ENCODE measurements at places on chromosomes 12 and 14. TPM values are rescaled to one million over a fixed set of nuclear protein-coding genes. Genes with fewer than 3 reads are reported as not detected.
A peak's percentile ranks its signal among the peaks of the same experiment; 100 is the strongest.

Gene KLRF1
- 0.76 TPM for polyA plus RNA-seq

DNA sequence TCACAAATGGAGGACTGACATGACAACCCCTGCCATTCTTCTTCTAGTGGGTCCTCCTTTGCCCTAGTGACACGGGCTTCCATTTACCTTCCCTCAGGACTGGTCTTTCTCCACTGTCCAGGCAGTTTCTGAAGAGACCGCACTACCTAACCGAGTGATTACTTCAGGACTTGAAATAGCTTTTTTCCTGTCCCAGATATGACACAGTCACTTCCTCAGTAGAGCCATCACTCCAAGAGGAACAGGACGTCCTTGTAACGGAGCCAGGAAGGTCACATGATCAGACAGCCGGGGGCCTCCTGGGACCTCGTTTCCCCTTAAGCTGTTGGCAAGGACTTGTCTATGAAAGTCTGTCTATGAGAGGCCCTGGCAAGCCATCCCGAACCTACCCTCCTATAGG, 62.3 kb downstream of the FOS start:
- DNase-seq: no peak

GRCh38 chr12:127254420-127254955, 1012.5 kb upstream of the TMEM132C start:
- no peak for DNase-seq

Gene UTP20
- polyA plus RNA-seq: 4.9 TPM

- DNase-seq: peak; percentile 92
Observed at GRCh38 chr14:98931911-98932310, 340.1 kb downstream of the BCL11B start.

DNA sequence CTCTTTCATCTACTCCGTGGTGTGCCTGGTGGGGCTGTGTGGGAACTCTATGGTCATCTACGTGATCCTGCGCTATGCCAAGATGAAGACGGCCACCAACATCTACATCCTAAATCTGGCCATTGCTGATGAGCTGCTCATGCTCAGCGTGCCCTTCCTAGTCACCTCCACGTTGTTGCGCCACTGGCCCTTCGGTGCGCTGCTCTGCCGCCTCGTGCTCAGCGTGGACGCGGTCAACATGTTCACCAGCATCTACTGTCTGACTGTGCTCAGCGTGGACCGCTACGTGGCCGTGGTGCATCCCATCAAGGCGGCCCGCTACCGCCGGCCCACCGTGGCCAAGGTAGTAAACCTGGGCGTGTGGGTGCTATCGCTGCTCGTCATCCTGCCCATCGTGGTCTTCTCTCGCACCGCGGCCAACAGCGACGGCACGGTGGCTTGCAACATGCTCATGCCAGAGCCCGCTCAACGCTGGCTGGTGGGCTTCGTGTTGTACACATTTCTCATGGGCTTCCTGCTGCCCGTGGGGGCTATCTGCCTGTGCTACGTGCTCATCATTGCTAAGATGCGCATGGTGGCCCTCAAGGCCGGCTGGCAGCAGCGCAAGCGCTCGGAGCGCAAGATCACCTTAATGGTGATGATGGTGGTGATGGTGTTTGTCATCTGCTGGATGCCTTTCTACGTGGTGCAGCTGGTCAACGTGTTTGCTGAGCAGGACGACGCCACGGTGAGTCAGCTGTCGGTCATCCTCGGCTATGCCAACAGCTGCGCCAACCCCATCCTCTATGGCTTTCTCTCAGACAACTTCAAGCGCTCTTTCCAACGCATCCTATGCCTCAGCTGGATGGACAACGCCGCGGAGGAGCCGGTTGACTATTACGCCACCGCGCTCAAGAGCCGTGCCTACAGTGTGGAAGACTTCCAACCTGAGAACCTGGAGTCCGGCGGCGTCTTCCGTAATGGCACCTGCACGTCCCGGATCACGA, 2.2 kb downstream of the SSTR1 start:
- DNase-seq: no peak

- DNase-seq: no peak
Observed at GRCh38 chr14:104658325-104658712, 31.1 kb upstream of the INF2 start.

DNA sequence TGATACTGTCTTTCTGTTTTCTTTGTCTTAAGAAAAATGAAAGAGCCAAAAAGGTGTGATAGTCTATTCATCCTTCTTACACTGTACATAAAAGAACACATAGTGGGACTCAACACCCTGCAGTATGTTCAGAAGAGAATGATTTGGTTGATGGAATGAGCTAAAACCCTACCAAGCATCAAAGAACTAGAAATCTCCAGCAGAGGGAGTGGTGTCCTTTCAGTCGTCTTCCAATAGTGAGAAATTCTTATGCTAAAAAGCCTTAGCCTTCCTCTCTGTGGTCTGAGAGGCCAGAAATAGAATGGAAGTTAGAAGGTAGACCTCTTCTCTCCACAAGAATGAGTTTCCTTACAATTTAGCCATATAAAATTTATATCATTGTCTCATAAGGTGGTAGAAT, 393.4 kb upstream of the SEL1L start:
- no peak for DNase-seq

- no peak for DNase-seq
Observed at GRCh38 chr14:78197051-78197450, 26.9 kb downstream of the NRXN3 start.

- no peak for DNase-seq
Observed at GRCh38 chr12:118025168-118025567, 8.7 kb downstream of the RFC5 start.

- no peak for DNase-seq
Observed at GRCh38 chr14:99521176-99522024, 40.2 kb downstream of the CCNK start.

- no peak for DNase-seq
Observed at GRCh38 chr12:15714256-15714655, 74.9 kb downstream of the EPS8 start.

GRCh38 chr12:58931518-58931917, 11.2 kb upstream of the LRIG3 start:
- DNase-seq: no peak

Gene KRT74
- not detected for polyA plus RNA-seq

GRCh38 chr12:68271346-68271745, 17.9 kb upstream of the IL22 start:
- DNase-seq: no peak

DNA sequence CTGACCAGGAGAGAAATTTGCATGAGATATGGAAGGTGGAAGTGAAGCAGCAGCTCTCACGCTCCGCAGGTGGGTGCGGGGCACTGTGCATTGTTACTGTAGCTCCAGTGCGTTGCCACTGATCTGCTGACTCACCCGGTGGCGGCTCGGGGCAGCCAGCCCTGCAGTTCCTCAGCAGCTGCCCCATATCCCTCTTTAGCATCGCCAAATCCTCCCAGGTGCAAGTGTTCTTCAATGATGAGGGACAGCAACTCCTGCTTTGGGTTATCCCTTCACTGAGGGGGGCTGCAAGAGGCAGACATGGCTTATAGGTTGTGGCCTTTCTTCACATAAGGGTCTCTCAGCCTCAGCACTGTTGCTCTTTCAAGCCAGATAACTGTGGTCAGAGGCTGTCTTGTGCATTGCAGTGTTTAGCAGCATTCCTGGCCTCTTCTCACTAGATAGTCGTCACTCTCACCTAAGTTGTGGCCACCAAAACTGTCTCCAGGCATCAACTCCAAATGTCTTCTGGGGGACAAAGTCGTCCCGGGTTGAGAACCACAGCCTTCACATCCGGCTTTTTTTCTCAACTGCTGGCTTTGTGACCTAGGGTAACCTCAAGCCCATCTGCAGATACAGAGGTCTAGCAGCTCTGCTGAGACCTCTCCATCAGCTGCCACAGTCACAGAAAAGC, 180.8 kb downstream of the EFCAB11 start:
- peak; percentile 49 for DNase-seq

DNA sequence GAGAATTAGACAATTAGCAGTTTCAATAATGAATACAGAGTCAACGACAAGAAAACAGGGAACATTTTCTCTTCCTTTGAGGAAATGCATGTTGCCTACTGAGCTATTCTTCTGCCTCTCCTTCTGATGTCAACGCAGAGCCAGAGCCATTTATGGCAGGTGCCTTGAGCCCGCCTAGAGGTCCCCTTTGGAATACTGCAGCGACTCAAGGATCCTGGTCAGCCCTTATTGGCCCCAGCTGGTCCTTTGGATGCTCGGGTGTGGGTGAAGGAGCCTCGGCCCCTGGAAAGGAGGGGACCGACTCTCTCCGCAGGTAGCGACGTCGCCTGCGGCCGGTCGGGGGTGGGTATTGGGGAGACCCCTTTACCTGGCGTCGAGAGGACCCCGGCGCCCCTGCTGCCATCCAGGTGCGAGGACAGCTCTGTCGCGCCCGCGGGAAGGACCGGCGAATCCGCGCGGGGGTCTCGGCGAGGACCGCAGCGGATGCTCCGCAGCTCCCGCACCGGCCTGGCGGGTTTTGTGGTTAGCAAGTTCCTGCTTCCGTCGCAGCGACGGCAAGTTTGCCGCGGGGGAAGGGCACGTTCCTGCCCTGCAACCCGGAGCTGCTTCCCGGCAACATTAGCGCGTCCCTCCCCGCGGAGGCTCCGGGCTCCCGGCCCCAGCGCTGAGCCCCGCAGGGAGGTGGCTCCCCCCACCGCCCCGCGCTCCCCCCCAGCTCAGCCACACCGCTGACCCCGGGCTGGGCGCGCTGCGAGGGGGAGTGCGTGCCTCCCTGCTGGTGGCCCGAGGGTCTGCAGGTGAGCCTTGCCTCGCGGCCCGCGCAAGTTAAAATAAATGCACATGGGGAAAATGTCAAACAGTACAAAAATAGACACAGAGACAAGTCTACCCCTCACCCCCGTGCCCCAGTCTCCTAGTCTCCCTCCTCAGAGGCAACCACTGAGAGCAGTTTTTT, at the start of gene MANSC1:
MANSC1 (minus strand) TSS at position 532 of the 955 bp plus-strand sequence. CDS start 6,928 bp downstream, outside the sequence.
- DNase-seq: peak; percentile 26
